Progenitor cell of endocrine pancreas (in vitro differentiated cells): ENCODE measurements at places on chromosomes 2 and 18.

DNA sequence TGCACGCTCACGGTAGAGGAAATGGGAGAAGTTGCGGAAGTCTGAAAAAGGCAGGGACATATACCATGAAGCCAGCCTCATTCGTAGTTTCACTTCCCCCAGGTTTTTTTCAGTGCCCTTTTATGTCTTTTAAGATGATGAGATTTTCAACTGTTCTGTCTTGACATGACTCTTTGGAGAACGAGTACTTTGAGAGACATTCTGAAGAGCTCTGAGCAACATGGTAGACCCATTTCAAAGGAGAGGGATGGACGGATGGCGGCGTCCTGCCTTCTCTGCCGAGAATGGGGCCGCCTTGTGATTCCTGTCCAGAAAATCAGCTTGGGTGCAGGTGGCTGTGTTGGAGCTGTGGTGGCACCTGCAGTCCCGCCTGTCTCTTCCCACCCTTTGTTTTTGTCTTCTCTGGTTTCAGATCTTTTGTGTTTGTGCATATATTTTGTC lies 41.7 kb downstream of the SH3BP4 start:
- no peak for DNase-seq

GRCh38 chr2:110759411-110759810 lies 27.0 kb downstream of the ACOXL start:
- DNase-seq, result no peak

- no peak for DNase-seq
These were observed 47.2 kb downstream of the C1QL2 start for GRCh38 chr2:119111115-119111975.

GRCh38 chr18:68564351-68564750 lies 150.6 kb downstream of the TMX3 start:
- DNase-seq, result no peak

DNA sequence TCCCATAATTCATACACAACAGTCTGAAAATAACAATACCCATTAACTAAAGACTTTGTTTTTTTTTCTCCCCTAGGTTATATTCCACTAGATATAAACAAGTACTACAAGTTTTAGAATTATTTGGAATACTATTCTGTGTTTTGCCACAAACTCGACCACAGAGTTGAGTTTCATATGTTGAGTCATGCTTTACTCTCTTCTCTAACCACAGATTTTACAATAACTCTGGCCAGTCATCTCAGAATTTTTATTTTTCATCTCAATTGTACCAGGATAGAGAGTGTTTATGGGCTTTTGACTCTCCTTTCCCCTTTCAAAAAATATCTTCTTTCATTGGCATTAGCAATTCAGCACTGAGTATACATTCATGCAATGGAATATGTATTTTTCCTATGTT lies 348.7 kb upstream of the GALNT5 start:
- no peak for DNase-seq

DNA sequence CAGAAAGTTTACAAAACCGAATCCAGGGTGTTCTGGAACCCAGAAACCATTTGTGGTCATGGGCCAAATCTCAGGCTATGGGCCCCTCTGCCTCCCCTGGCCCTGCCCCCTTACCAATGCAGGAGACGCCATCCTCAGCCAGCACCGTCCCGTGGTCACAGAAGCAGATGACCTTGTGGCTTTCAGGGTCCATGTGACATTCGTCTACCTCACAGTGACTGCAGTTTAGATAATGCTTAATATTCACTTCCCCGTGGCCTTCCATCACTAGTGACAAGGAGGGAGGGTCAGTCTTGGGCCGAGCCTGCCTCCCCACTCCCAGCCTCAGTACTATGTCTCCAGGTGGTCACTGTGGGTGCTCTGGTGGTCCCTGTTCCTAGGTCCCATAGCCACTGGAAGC lies 111.6 kb downstream of the CLIP4 start:
- no peak for DNase-seq

DNA sequence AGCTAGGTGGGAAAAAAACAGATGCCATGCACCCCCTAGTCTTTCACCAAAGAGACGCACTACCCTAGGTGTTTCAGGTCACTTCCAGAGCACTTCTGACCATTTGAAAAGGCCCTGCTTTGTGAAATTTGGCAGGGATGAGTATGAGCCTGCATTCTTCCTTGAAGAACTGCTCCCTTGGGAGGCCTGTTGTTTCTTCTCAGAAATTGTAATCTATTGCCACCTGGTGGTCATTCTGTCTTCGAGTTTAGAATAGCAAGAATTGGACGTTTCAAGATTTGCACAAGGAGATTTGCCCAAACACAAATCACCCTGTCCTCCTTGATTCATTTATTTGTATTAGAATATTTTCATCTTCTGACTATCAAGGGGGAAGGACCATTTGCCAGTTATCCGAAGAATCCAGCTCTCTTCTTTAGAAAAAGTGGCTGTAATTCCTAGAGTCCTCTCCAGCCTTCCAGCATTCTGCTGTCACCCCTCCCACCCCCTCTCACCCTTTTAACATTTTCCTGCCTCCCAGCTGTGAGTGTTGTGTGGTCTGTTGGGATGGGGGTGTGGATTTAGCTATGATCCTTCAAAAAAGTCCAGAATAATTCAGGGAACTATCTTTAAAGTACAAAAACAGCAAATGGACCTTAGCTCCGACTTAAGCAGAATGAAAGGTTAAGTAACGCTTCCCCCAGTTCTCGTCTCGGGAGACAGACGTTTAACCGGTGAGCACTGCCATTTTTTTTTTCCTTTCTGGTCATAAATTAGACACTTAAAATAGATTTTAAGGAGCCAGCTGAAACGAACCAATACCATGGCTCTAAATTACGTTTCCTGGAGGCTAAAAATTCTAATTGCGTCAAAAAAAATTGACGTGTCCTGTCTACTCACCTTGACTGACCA lies 3.7 kb upstream of the GAD1 start:
- DNase-seq, result no peak

- no peak for DNase-seq
These were observed 69.1 kb upstream of the DTNB start for GRCh38 chr2:25742501-25742900.

- DNase-seq, result no peak
These were observed 31.0 kb downstream of the NHEJ1 start for GRCh38 chr2:219129589-219129988.

DNA sequence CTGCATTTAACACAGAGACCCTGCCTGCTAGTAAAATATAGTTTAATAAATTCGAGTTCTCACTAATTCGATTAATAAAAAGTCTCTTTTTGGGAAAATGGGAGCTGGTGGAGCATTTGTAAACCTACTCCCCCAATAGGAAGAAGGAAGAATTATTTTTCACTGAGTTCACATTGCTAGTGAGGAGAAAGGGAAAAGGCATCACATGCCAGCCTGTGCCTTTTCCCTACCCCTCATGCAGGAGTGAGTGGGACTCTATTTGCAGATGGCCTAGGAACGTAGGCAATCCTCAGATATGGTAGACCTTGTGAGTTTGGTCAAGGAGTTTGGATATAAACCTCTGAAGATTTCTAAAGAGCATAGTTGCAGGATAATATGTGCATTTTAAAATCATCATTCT lies 218.4 kb upstream of the TRIB2 start:
- no peak for DNase-seq

DNA sequence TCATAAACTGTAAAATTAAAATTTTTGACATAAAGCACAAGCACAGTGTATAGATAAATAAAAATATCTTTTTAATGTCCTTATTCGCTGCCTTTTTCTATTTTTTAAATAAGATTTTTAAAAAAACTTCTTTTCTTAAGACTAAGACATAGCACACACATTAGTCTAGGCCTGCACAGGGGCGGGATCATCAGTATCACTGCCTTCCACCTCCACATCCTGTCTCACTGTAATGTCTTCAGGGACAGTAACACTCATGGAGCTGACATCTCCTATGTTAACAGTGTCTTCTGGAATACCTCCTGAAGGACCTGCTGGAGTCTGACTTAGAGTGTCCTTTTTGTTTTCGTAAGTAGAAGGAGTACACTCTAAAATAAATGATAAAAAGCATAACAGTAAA lies 33.0 kb downstream of the VAPA start:
- no peak for DNase-seq

DNA sequence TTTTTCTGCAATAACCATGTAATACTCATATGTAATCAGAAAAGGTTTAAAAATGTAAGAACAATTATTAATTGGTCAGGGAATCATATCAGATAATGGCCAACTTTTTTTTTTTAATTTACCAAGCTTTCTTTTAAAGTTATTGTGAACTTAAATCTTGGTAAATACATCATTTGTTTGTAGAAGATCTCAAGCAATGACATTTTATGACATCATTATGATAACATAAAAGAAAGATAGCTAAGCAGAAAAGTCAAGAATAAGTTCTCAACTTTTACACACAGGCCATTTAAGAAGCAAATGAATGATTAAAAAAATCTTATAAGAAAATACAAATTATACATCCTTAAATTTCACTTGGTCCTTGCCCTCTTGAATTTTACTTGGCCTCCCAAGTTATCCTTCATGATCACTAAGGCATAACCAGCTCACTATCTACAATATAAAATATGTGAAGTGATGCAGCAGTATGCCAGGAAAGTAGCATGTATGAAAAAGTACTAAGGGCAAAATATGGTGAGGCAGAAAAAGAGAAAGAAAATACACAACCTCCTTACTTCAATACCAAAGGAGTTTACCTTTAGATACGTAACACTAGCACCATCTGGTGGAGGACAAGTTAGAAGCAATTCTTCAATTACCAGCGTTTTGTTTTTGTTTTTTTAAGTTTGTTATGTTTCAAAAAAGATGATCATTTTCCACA lies 116.6 kb downstream of the SRBD1 start:
- DNase-seq, result peak; percentile 11

DNA sequence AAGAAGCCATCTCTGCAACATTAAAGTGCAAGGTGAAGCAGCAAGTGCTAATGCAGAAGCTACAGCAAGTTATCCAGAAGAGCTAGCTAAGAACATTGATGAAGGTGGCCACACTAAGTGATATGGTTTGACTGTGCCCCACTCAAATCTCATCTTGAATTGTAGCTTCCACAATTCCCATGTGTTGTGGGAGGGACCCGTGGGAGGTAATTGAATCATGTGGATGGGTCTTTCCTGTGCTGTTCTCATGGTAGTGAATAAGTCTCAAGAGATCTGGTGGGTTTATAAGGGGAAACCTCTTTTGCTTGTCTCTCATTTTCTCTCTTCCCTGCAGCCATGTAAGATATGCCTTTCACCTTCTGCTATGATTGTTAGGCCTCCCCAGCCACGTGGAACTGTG lies 11.4 kb downstream of the RDH14 start:
- no peak for DNase-seq

DNA sequence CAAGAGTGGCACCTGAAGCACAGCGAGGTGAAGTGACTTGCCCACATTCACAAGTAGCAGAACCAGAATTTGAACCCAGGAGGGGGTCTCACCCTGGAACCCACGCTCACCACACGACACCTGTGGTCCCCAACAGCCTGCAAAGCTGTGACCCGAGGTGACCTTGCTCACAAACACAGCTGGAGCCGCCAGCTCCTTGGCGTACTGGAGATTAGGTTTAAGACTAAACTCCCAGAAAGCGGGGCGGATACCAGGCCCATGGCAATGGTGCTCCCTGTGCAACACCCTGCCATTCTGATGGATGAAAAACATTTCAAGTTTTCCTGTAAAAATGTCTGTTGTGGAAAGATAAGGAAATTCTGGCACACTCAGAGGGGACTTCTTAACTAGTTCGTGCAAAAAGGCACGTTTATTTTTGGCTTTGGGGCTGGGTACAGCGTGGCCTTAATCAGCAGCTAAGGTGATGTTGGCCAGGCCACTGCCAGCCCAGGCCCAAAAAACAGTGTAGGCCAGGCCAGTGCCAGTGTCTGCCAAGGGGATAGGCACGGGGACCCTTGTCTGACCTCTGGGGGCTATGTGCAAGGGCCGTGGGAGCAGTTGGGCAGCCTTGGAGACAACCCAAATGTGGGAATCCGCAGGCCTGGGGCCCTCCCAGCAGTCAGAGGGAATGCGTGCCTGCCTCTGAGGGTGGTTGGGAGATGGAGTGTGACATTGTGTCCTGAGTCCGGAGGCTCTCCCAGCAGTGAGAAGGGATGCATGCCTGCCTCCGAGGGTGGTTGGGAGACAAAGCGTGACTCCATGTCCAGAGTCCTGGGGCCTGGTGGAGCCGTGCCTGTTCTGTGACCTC lies 185.0 kb upstream of the HS6ST1 start:
- no peak for DNase-seq

DNA sequence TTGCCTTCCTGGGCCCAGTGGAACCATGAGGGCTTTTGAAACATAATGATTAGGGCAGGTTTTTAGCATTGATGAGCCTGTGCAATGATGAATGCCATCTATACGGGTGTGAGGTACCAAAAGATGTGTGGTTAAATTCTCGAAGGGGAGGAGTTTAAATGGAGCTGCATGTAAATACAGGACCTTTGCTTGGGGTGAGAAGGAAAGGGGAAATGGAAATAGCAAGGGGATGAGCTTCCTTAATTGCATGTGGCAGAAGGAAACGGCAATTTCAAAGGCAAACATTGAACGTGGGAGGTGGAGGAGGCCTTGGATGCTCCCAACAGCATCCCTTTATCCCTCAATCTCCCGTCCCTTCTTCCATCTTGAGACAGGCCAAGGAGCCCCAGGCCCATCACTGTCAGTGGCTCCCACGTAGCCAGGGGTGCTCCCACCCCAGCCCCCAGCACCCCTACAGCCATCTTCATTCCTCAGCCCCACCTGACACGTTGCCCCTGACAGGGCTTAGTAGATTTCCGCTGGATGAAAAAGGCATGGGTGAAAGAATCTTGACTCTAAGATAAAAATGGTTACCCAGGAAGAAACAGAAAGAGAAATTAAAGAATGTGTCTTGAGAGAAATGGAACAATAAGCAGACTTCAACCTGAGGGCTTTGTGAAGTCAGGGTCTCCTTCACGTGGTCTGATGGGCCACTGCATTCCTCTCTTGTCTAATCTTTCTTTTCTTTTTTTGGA lies 32.5 kb downstream of the INPP5D start:
- DNase-seq, result no peak

- no peak for DNase-seq
These were observed 692.0 kb upstream of the FAM98A start for GRCh38 chr2:34291076-34291475.

- no peak for DNase-seq
These were observed 270.3 kb downstream of the ATAD2B start for GRCh38 chr2:23656597-23656973.

- no peak for DNase-seq
These were observed 44.5 kb downstream of the TNS1 start for GRCh38 chr2:217958206-217958883.

DNA sequence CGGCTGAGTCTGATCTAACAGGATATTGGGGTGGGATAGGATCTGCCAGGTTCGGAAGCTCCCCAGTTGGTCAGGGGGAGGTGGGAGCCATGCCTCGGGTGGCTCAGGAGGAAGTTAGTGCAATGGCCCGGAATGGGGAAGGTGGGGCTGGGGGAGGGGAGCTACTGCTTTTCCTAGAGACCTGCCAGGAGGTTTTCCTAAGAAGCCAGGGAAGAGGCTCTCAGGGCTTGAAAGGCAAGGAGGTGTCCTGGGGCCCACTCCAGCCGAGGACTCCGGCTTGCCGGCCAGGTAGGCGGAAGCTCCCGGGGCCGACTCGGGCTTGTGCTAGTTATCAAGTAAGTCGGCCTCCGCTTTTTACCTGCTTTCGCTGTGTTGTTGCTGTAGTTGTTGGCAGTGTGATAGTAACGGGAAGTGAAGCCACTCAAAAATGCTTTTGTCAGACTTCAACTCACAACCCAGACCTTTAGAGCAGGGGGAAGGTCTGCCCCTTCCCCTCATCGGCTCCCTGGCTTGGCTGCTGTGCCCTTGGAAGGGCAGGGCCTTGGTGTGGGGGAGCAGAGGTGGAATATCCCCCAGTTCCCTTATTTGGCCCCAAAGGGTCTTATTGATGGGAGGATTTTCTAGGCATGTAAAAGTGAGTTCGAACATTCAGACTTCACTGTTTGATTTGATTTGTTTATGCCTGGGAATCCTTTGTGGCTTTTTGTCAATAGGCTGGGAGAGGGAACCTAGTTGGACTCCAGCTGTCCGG lies 5.4 kb downstream of the GDF7 start:
- DNase-seq, result no peak
